ENCODE measurements at places on chromosomes 7 and 10.

GRCh38 chr7:117993377-117994003 lies 120.2 kb upstream of the CTTNBP2 start:
- peak; percentile 44 for DNase-seq

DNA sequence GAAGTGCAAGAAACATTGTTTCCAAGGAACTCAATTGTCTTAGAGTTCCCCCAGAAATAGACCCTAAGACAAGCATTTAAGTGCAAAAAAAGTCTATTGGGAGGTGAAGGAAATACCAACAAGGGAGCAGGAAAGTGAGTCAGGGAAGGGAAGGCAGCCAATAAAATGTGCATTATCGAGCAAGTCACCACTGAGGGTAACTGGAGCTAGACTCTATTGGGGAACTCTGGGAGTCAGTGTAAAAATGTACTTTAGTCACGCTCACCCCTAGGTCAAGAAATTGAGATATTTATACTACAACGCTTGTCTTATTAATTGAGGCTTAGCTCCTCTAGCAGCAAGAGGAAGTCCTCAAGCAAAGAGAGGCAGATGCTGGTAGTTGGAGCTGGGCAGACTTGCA lies 137.7 kb downstream of the RTKN2 start:
- no peak for DNase-seq

GRCh38 chr10:74748468-74749031 lies 77.8 kb upstream of the KAT6B start:
- no peak for DNase-seq

DNA sequence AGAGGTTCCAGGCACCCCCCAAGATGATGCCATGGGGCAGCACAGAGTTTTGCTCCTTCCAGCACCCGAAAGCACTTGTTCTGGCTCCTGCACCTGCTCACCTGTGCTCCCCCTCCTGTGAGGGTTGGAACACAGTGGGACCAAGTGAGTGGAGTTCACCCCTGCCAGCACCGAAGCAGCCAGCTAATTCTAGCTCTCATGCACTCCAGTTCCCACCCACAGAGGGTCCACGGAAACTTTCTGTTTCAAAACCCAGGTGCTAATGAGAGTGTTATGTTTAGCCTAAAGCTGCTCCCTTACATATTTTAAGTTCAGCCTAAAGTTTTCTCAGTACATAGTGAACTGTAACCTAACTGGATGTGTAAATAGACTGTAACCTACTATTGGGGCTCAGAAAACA lies 42.6 kb upstream of the SLC35G1 start:
- DNase-seq = no peak

DNA sequence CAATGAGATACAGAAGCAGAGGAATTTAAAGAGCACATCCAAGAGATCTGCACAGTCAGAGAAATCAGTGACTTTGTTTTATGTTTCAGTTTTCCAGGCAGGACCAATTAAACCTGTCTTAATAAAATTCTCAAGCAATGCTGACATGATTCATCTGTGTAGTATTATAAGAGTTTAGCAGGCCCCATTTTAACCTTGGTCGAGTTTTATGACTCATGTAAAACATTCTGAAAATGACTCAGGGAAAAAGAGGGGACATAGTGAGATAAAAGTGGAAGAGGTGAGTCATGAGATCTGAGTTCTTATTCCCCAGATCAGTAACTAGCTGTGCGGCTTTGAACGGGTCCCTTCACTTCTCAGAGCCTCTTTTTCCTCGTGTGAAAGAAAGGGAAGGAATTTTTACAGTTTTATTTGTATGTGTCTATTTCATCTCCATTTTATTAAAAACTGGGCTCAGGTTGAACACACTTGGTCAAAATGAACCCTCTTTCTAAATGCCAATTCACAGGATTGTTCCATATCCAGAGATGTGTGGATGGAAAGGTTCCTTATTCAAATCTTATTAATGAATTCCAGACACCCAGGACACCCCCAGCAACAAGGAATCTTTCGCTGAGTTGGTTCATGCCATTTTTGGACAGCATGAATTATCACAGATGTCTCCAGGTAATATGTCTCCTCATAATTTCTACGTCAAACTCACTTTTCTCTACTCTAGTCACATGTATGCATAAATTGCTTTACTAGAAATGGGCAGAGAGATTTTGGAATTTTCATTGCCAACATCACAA lies 143.2 kb downstream of the JAZF1 start:
- DNase-seq = no peak

- peak; percentile 43 for DNase-seq
Observed at GRCh38 chr7:100130608-100131453, 4.1 kb downstream of the MBLAC1 start.

- DNase-seq = no peak
Observed at GRCh38 chr10:73228247-73228646, 18.8 kb downstream of the DNAJC9 start.

DNA sequence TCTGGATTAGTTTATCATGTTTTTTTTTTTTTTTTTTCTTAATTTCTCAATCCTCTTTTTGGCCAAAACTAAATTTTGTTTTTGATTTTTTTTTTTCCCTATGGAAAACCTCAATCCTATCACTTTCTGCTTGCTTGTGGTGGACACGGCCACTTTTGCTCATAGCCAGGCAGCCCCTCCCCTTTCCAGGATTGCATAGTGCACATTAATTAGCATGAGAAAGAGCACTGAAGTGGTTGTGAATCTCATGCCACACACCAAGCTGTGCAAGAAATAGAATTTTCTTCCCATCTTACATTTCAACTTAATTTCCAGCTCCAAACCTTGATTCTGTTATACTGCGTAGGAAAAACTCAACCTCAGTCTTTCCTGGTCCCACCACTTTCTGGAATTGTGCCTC lies 34.6 kb downstream of the MGAM2 start:
- DNase-seq = no peak

GRCh38 chr10:75230600-75231038 lies 5.1 kb downstream of the COMTD1 start:
- peak; percentile 49 for DNase-seq

DNA sequence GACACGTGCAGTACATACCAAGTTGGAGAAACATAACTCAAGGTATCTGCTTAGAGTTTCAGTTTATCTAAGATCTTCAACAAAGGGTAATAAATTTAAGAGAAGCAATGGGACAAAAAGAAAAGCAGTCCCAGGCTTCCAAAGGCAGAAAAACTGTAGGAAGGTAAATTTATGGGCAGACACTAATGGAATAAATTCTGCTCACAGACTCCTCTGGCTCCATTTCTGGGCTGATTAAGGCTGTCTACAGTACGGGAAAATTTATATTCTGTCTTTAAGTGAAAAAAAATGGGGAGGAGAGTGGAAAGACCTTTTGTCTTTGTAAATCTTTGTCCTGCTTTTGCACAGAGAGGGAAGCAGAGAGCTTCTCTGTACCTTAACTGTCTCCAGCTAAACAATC lies 587.5 kb upstream of the IGFBP3 start:
- DNase-seq = no peak

- DNase-seq = no peak
Observed at GRCh38 chr10:104767745-104768144, 126.7 kb downstream of the SORCS3 start.

DNA sequence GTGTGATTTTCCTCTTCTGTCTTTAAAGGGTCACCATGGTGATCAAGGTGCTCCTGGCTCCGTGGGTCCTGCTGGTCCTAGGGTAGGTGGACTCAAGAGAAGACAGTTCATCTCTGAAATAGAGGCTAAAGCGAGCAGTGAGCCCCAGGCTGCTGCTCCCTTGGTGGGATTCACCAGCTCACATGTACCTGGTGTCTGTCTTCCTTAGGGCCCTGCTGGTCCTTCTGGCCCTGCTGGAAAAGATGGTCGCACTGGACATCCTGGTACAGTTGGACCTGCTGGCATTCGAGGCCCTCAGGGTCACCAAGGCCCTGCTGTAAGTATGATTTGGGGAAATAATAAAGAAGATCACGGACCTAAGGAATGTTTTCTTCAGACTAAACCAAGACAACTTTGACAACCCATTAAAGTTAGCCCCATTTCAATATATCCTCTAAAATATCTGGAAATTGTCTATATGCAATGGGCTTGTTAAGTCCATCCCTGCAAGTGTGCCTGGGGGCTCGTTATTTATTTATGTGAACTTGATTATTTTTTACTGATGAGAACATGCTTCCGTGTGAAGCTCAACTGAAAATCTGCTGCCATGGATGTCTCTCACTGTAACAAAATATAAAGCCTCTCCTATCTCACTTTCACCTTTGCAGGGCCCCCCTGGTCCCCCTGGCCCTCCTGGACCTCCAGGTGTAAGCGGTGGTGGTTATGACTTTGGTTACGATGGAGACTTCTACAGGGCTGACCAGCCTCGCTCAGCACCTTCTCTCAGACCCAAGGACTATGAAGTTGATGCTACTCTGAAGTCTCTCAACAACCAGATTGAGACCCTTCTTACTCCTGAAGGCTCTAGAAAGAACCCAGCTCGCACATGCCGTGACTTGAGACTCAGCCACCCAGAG lies 32.5 kb downstream of the COL1A2 start:
- no peak for DNase-seq

DNA sequence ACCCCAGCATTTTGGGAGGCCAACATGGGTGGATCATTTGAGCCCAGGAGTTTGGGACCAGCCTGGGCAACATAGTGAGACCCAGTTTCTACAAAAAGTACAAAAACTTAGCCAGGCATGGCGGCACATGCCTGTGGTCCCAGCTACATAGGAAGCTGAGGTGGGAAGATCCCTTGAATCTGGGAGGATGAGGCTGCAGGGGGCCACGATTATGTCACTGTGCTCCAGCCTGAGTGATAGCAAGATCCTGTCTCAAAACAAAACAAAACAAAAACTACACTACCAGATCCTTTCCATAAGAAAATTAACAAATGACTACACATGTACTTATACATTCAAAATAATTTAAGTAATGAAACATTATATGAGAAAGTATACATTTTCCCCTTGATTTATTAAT lies 116.4 kb upstream of the KLF6 start:
- no peak for DNase-seq

GRCh38 chr7:100675105-100675451 lies 1.5 kb downstream of the GNB2 start:
- DNase-seq = no peak

DNA sequence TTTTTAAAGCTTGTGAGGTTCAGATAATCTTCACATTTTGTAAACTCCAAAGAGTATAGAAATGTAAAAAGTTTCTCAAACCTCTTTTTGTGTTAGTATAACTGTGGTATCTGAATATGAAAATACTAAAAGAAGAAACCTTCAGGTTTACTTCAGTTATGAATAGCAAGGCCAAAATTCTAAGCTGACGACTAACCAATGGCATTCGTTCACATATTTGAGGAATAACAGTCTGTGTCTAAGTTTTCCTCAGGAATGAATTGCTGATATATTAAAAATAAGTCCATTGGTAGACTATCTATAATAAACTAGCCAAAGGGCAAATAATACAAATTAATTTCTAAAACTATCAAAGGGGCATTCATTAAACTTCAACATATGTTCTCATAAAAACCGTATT lies 206.0 kb downstream of the CXCL12 start:
- no peak for DNase-seq

DNA sequence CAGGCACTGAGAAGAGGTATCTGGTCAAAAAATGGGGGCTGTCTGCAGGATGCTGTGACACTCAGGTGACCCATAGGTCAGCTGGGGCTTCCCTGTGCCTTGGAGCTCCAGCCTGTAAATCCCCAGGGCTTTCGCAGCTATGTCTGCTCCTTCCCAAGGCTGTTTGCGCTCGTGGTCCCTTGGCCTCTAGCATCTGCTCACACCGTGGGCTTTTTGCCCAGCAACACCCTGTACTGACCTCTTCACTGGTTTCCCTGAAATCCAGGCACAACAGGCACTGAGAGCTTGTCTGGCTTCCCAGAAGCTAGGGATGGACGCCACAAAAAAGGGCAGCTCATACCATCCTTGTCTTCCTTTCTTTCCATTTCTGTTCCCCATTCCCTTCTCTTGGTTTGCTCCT lies 280.3 kb upstream of the HABP2 start:
- no peak for DNase-seq

DNA sequence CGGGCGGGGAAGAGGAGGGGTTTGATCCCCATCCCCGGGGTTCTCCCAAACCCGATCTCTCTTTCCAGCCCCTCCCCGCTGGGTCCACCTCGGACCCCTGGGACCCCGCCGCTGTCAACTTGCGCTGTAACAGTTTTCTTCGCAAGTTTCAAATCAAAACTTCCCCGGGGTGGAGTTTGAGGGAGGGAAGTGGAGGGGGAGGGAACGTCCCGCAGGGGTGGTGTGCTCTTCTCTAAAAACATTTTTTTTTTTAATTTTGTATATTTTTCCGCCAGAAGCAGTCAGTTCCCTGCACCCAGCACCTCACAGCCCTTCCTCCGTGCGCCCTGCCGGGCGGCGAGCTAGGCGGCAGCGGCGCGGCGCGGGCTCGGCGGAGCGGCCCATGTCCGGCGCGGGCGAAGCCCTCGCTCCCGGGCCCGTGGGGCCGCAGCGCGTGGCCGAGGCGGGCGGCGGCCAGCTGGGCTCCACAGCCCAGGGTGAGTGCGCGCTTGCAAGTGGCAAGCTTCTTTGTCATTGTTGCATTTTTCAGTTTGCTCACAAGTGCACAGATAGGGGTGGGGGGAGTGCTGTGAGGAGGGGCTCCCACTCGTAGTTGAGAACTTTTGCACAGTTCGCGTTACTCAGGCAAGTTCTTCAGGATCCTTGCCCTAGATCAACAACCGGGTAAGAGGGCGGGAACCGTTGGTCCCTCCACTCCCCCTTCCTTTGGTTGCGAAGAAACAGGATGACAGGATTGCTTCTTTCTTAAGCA lies 933 bp downstream of the MDFIC start:
- peak; percentile 22 for DNase-seq
